ENCODE measurements at places on chromosomes 1 and 21.

GRCh38 chr1:200081969-200082245 is 54.4 kb downstream of the NR5A2 start:
- no peak for DNase-seq

DNA sequence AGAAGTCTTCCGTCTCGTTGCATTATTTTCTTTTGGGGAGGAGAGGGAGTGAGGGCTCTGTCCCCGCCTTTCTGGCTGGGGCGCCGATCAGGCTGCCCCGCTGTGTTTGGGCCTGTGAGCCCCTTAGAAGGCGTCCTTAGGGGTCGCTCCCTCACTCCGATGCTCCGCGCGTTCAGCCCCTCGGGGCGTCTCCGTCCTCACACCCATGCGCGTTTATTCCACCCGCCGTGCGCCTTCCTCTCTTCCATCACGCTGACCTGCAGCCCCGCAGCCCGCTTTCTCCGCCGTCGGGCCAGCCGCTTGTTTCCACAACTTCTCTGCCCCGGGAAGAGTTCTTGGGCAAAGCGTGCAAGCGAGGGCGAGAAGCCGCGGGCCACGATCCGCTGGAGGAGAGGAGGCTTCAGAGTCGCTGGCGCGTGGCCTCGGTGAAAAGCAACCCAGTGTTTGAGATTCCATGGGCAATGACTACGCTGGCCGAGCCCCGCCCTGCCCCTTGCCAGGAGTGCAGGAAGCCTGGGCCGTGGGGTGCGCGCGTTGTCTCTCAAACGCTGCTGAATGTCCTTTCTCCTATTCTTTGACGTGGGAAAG is 27.7 kb downstream of the TRIM11 start:
- DNase-seq, result no peak

DNA sequence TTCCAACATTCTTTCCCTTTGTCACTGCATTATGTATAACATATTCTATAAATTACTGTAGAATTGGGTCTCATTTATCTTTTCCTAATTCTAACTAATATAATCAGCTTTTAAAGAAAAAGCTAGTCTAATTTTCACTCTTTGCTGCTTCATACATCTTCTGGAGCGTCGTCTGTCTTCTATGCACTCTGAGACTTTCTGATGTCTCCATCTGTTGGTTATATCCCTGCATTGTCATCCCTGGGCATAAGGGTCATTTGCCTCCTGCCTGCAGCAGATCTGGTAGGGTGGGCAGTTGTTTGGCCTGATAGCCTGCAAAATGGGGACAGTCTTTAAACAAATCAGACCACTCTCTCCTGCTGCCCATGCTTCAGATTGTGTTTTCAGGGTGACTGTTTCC is 40.8 kb upstream of the DYNLT5 start:
- no peak for DNase-seq

GRCh38 chr1:11576109-11576875 is 77.9 kb downstream of the FBXO2 start:
- no peak for DNase-seq

- DNase-seq, result no peak
Observed at GRCh38 chr1:155321639-155322503, 1.2 kb downstream of the RUSC1 start.

Measured in NCI-H2029 treated with DMSO at 0.1 percent for 48 hours (cell line).